ENCODE measurements at places on chromosomes 7 and 10.

GRCh38 chr10:58438340-58438871 lies 53.2 kb downstream of the TFAM start:
- DNase-seq, result no peak

DNA sequence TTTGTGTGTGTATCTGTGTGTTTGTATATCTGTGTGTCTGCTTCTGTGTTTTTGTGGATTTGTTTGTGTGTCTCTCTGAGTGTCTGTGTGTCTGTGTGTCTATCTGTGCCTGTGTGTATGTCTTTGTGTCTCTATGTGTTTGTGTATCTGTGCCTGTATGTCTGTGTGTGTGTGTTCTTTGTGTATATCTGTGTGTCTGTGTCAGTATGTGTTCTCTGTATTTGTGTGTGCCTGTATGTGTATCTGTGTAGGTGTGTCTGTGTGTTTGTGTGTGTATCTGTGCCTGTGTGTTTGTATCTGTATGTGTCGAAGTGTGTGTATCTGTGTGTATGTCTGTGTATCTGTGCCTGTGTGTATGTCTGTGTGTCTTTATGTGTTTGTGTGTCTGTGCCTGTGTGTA lies 118.2 kb downstream of the SH2D4B start:
- no peak for DNase-seq

DNA sequence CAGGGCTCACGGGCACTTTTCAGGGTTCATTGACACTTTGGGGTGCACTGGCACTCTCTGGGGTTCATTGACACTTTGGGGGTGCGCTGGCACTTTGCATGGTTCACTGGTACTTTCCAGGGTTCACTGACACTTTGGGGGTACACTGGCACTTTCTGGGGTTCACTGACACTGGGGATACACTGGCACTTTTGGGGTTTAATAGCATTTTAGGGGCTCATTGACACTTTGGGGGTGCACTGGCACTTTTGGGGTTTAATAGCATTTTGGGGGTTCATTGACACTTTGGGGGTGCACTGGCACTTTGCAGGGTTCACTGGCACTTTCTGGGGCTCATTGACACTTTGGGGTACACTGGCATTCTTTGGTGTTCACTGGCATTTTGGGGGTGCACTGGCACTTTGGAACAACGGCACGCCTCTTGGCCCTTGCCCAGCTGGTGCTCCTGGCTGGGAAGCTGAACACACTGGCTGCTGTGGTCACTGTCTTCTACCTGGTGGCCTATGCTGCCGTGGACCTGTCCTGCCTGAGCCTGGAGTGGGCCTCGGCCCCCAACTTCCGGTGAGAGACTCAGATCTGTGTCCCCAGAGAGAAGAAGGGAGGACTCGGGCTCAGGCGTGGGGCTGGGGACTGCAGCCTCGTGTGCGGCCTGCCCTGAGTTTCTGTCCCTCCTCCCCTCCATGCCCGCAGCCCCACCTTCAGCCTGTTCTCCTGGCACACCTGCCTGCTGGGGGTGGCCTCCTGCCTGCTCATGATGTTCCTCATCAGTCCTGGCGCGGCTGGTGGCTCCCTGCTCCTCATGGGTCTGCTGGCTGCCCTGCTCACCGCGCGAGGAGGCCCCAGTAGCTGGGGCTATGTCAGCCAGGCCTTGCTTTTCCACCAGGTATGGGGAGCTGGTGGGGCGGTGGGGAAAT lies 6.2 kb upstream of the TRIP6 start:
- no peak for DNase-seq

- DNase-seq, result no peak
Observed at GRCh38 chr10:88676283-88677060, 12.2 kb downstream of the LIPF start.

DNA sequence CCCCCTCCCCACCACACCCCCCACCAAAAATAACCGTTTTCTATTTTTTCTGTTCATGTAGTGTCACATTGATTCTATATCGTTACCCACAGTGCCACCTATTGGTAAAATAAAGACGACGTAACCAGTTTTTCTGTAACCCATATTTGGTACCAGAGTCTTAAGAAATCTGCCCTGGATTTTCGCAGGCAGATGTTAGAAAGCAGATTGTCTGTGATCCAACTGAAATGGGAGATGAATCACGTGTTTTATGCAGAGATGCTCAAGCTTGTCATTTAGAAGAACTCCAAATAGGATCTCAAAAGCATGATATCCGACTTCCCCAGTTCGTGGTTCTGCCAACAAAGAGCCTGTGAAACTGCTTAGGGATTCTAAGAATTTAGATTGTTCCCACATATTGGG lies 261.1 kb upstream of the CSTF2T start:
- no peak for DNase-seq

GRCh38 chr7:106369816-106370215 lies 85.0 kb upstream of the NAMPT start:
- DNase-seq, result no peak

DNA sequence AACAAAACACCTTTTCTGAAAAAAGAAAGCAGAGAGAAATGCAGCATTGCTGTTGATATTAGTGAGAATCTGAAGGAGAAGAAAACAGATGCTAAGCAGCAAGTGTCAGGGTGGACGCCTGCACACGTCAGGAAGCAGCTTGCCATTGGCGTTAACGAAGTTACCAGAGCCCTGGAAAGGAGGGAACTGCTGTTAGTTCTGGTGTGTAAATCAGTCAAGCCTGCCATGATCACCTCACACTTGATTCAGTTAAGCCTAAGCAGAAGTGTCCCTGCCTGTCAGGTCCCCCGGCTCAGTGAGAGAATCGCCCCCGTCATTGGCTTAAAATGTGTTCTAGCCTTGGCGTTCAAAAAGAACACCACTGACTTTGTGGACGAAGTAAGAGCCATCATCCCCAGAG lies 6.4 kb downstream of the RPP38 start:
- no peak for DNase-seq

DNA sequence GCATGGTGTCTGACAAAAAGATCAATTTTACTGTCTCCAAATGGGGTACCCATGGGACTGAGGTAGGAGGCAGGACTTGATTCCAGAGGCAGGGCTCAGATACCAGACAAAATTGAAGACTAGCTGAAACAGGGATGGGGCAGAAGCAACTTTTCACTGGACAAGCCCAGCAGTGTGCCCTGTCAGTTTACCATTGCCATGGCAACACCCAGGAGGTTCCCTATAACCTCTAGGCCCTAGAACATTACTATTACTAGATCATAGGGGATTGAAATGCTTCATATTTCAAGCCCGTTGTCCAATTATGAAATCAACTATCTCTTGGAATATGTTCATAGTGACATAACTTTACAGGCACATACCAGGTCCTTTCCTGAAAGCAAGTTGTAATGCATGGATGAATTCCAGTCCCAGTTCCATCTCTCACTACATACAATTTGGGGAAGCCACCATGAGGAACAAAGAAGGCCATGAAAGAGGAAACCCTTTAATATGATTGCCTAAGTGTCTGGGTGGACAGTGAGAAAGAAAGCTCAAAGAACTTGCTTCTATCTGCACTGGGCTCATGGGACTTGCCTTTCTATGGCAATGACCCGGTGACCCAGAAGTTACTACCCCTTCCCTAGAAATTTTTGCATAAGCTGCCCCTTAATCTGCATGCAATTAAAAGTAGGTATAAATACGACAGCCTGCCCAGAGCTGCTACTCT lies 557.9 kb downstream of the KCNMA1 start:
- DNase-seq, result no peak

DNA sequence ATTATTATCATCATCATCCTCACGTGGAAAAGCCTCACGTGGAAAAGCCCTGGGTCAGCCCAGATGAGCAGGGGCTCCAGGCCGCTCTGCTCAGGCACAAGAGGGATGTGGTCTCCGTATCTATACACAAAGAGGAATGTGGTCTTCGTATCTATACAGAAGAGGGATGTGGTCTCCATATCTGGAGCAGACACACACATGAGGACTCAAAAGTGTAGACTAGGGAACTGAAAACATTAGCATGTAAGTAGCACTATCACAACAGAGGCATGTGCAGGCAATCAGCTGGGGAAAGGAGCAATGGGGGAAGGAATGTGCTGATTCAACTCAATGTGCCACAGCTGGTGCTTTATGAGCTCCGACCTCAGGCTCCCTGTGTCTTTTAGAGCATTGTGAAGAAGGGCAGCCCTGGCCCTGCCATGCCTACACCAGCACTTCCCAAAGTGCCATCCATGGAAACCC lies 86.5 kb downstream of the PLXNA4 start:
- no peak for DNase-seq

GRCh38 chr7:138755842-138756590 lies 41.8 kb upstream of the TMEM213 start:
- no peak for DNase-seq
